MM.1S (cell line): ENCODE measurements at places on chromosomes 5 and 9.

DNA sequence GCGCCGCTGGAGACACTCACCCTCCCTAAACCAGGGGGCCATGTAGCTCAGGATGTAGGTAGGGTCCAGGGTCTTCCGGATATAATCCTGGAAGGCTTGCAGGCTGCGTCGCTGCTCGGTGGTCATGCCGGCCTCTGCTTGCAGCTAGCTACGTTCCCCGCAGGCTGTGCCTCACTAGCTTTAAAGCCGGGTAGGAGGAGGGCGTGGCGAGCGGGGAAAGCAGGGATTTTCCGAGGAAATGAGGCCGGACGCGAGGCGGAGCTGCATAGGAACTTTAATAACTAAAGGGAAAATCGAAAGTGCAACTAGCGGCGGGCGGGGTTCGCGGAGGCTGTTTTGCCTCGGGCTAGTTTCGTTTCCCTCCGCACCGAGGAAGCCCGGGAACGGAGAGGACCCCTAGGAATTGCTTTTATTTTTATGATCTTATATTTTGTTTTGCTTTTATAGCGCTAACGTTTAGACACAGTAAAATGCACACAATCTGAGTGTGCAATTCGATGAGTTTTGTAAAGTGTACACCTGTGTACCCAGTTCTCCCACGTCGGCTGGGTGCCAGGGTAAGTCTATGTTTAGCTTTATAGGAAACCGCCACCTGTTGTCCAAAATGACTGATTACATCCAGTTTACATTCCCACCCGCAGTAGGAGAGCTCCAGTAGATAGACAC lies at the start of gene RIGI:
RIGI (minus strand) TSS at position 156 of the 666 bp plus-strand sequence; CDS start at position 126, 30 bp downstream.
- peak within 1 kb of the TSS; percentile 26; the same call in 1 of the 2 replicates for H3K27ac ChIP-seq
- no peaks in the 10 kb centered on the region for H3K27me3 ChIP-seq
- no peaks in the 10 kb centered on the region; the same call in 1 of the 2 replicates for H3K36me3 ChIP-seq
- peaks cover 6% of the 10 kb centered on the region; the same call in 1 of the 2 replicates for H3K4me1 ChIP-seq

GRCh38 chr5:28576022-28576421 lies 1537.6 kb upstream of the CDH9 start:
- H3K36me3 ChIP-seq: no peaks in the 10 kb centered on the region
- no peaks in the 10 kb centered on the region for H3K27me3 ChIP-seq
- peak; percentile 27 for DNase-seq
- H3K4me3 ChIP-seq: no peak overlapping the region

- no peaks in the 10 kb centered on the region for H3K4me1 ChIP-seq
- peaks cover 12% of the 10 kb centered on the region; the same call in 1 of the 2 replicates for H3K27me3 ChIP-seq
- peak within 1 kb of the TSS; percentile 98 for H3K4me3 ChIP-seq
- DNase-seq: peak; percentile 91
- no peaks in the 10 kb centered on the region for H3K36me3 ChIP-seq
Measured at GRCh38 chr9:94259077-94259862, at the start of gene ZNF169. ZNF169 (plus strand) TSS chr9:94259298; CDS start chr9:94278813, 19,515 bp downstream.

DNA sequence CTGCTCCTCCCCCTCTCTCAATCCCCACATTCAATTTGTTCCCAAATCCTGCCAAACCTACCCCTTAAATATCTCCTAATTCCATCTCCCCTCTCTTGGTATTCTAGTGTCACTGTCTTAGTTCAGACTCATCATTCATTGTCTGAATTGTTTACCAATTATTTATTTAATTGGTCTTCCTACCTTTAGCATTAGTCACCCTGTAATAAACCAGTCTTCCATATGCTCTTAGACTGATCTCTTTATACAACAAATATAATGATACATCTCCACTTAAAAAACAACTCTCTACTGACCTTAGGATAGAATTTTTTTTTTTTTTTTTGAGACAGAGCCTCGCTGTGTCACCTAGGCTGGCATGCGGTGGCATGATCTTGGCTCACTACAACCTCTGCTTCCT lies 51.4 kb downstream of the RFK start:
- no peak for DNase-seq
- H3K27ac ChIP-seq: no peak overlapping the region
- H3K36me3 ChIP-seq: no peaks in the 10 kb centered on the region
- no peaks in the 10 kb centered on the region for H3K4me1 ChIP-seq
- H3K4me3 ChIP-seq: no peak overlapping the region

DNA sequence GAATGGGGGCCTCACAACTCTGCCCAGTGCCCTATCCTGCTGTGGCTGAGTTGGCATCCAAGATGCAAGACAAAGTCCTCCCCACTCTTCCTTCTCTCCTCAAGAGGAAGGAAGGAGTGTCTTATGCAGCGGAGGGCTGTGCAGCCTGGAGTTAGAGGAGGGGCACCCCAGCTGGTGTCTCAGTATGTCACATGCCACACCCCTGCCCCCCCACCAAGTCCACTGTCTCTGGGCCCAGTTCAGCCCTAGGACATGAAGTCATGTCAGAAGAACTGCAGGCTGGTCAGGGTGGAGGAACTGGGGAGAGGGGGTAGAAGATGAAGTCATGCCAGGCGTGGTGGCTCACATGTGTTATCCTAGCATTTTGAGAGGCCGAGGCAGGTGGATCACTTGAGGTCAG lies 28.0 kb upstream of the SLC28A3 start:
- DNase-seq: no peak
- H3K36me3 ChIP-seq: no peaks in the 10 kb centered on the region
- H3K27me3 ChIP-seq: no peaks in the 10 kb centered on the region

- no peaks in the 10 kb centered on the region for H3K4me1 ChIP-seq
- H3K27ac ChIP-seq: no peak overlapping the region
- no peaks in the 10 kb centered on the region for H3K36me3 ChIP-seq
- DNase-seq: no peak
Measured at GRCh38 chr5:135149956-135150723, 116.1 kb upstream of the PITX1 start.

- no peak for DNase-seq
- H3K27me3 ChIP-seq: no peaks in the 10 kb centered on the region
- H3K36me3 ChIP-seq: no peaks in the 10 kb centered on the region
- H3K4me3 ChIP-seq: no peak overlapping the region
Measured at GRCh38 chr9:16708656-16709435, 161.6 kb downstream of the BNC2 start.

GRCh38 chr5:96875791-96876291 lies 459 bp upstream of the ERAP2 start:
- peaks cover 17% of the 10 kb centered on the region for H3K4me1 ChIP-seq
- peak; percentile 17 for DNase-seq
- peak overlapping the region; percentile 85 for H3K4me3 ChIP-seq
- H3K27ac ChIP-seq: peak overlapping the region; percentile 75
- no peaks in the 10 kb centered on the region for H3K36me3 ChIP-seq

DNA sequence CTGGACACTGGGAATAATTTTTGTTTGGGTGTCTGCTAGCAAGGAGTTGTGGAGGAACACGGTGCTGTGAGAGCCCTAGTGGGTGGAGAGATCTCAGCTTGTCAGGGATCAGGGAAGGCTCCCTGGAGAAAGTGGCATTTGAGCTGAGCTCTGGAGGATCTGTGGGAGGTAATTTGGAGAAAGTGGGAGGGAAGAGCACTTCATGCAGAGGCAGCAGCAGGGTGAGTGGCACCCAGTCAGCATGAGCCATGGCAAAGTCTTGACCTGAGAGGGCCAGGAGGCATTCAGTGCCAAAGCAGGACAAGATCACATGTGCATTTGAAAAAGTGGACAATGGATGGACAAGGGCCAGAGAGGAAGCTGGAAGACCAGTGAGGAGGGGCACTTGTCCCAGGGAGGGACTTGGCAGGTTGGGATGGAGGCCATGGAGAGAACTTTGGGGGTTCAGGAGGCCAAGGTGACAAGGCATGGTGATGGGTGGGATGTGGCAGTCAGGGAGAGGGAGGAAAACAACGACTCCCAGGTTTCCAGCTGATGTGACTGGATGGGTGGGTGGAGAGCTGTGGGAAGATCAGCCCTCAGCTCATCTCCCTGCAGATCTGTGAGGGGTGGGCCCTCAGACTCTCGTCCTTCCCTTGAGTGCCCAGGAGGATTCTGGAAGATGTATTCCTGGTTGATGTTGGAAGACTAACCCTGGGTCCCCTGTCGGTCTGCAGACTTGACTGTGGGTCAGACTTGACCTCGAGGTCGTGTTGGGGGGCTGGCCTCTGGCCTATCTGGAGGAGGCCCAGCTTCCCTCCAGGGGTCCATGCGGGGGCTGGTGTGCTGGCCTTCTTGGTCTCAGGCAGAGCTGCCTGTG lies 68.9 kb upstream of the PITX1 start:
- no peaks in the 10 kb centered on the region for H3K36me3 ChIP-seq
- no peaks in the 10 kb centered on the region for H3K4me1 ChIP-seq
- H3K4me3 ChIP-seq: no peak overlapping the region
- H3K27ac ChIP-seq: no peak overlapping the region
- no peak for DNase-seq

DNA sequence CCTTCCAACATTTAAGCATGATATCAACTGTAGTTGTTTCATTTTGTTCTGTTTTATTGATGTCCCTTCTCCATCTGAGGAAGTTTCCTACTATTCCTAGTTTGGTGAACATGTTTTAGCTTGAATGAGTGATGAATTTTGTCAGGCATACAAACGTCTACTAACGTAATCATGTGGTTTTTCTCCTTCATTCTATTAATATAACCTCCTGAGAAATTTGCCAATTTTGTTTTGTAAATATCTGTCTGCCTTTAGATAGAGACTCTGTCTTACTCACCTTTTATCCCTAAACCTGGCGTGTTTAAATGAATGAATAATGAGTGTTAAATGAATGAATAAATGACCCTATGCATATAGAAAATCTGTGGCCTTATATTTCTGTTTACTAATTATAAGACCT lies 26.5 kb upstream of the NREP start:
- no peak for DNase-seq
- H3K4me1 ChIP-seq: no peaks in the 10 kb centered on the region
- no peak overlapping the region for H3K4me3 ChIP-seq
- no peaks in the 10 kb centered on the region for H3K36me3 ChIP-seq

DNA sequence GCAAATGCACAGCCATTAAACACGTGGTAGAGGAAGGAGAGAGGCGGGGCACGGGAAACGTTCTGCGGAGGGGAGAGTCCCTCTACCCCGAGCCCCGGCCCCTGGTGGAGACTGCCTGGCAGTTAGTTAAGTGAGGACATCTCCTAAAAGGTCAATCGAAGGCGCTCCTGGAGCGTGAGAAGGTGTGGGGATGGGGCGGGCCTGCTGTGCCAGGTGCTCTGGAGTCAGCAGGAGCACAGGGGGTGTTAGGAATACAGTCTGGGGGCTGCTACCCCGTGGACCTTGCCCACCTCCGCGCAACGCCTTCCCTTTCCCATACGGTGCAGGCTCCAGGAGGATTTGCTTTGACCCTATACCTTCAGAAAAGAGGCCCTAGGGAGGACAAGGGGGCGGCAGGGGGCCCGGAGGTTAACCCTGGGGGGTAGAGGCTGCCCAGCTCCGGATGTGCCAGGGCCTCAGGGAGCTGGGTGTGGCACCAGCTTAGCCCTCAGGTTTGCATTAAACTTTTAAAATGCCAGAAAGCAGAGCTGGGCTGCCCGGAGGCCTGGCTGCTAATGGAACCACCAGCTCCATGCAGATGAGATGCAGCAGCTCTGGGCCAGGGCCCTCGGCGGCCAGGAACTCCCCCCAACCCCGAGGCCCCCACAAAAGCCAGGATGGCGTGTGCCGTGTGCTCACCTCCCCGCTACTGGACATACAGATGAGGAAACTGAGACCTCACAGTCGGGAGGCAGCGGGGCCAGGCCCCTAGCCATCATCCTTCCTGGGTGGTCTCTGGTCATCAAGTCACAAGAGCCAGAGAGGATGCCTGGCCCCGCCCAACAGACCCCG lies 39.2 kb downstream of the NACC2 start:
- H3K4me1 ChIP-seq: no peaks in the 10 kb centered on the region
- H3K36me3 ChIP-seq: no peaks in the 10 kb centered on the region

DNA sequence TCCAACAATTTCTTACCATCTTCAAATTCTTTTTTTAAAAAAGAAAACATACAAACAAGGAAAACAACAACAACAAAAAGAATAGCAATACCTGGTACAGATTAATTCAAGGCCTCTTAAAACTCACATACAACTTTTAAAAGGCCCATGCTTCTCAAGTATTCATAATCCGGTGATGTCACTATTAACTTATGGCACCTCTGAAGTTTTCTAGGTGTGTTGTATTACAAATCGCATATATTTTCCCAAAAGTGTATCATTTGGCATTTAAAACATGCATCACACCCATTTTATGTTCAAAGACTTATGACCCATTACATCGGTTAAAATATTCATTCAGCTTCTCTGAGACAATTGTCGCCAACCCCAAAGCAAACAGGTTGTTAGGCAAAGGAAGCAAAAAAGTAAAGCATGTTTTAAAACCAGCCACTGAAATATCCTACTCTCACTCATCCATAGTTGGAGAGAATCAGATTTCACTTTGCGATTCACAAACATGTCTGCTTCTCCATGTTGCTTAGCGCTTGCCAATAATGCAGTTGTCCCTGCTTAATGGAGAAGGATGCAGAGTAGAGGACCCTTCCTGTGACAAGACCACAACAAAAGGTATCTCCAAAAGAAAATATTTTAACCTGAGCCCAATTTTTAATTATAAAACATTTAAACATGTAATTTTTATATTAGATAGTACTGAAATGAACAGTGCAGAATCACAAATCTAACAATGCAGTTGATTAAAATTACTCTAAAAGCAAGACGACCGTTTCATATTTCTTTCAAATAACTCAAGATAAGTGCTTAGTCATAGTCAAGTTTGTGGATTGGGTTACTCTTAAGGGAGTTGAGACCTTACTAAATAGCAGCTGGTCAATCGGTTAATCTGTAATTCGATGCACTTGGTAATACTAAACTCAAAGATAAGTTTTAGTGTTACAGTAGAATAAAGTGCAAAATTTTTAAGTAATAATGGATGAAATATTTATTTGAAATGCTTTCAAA lies 1.6 kb downstream of the SKP1 start:
- H3K27ac ChIP-seq: peak overlapping the region; percentile 96; the same call in 1 of the 2 replicates
- H3K27me3 ChIP-seq: no peaks in the 10 kb centered on the region
- H3K4me1 ChIP-seq: peaks cover 9% of the 10 kb centered on the region
- peaks cover 18% of the 10 kb centered on the region; the same call in 1 of the 2 replicates for H3K36me3 ChIP-seq
- peak; percentile 9 for DNase-seq

- no peak for DNase-seq
- no peak overlapping the region for H3K27ac ChIP-seq
- H3K4me1 ChIP-seq: peaks cover 13% of the 10 kb centered on the region
Measured at GRCh38 chr9:94855903-94856302, 129.4 kb downstream of the AOPEP start.

GRCh38 chr5:170053896-170054295 lies 51.8 kb upstream of the FOXI1 start:
- no peaks in the 10 kb centered on the region for H3K27me3 ChIP-seq
- no peaks in the 10 kb centered on the region for H3K36me3 ChIP-seq
- H3K4me1 ChIP-seq: no peaks in the 10 kb centered on the region
- no peak overlapping the region for H3K27ac ChIP-seq

- H3K4me1 ChIP-seq: no peaks in the 10 kb centered on the region
- no peaks in the 10 kb centered on the region for H3K36me3 ChIP-seq
- H3K4me3 ChIP-seq: no peak overlapping the region
- H3K27me3 ChIP-seq: no peaks in the 10 kb centered on the region
- DNase-seq: no peak
Measured at GRCh38 chr9:27719711-27720110, 146.4 kb upstream of the C9orf72 start.

- H3K4me3 ChIP-seq: no peak overlapping the region
- no peaks in the 10 kb centered on the region for H3K4me1 ChIP-seq
- no peaks in the 10 kb centered on the region for H3K27me3 ChIP-seq
- H3K27ac ChIP-seq: no peak overlapping the region
- H3K36me3 ChIP-seq: no peaks in the 10 kb centered on the region
- no peak for DNase-seq
Measured at GRCh38 chr5:108801301-108801700, 53.6 kb downstream of the FER start.
